ENCODE measurements at places on chromosomes 16 and 17.

DNA sequence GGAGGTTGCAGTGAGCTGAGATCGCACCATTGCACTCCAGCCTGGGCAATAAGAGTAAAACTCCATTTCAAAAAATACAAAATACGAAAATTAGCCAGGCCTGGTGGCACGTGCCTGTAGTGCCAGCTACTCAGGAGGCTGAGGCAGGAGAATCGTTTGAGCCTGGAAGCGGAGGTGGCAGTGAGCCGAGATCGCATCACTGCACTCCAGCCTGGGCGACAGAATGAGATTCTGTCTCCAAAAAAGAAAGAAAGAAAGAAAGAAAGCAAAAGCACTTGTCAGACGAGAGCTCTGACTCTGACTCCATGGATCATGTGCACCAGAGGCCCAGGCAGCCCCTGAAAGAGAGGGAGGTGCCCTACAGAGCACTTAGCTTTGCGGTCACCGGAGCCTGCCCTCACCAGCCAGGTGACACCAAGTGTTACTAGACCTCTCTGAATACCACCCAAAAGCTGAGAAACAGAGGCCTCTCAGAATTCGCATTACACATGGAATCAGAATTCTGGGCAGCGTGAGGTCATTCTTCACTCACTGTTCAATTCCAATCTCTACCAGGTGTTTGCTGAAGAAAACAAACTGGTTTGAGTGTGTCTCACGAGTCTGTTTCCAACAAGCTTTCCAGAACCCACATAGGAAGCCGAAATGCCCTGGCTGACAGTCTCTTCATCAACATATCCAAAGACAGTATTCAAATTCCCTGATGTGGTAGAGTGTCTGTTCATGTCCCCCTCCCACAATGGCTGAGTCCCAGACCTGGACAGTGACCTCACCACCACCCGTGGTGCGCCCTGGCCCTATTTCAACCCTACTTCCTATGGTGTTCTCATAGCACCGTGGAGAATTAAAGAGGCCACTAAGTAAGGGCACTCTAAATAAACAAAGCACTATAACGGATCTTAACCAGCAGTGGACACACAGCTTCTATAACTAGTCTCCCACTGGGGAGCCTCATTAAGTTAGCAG, 1.5 kb downstream of the FLCN start:
- no peak for DNase-seq

GRCh38 chr16:14101415-14101814, 30.3 kb downstream of the MRTFB start:
- DNase-seq, result no peak

DNA sequence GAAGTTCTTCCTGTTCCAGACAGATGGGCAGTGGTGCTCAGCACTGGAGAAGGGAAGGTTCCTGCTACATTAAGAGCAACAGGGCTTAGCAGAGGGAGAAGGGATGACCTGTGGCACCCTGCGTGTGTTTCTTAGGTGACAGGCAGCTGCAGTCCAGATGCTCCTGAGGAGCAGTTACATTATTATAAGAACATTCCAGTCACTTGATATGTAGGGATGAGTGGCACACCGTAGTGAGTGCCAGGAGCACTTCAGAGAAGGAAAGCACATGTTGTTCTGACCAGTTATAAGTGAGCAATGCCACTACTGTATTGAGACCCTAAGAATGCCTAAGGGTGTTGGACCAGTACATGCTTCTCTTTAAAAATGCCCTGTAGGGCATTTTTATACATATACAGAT, 39.9 kb upstream of the MRC2 start:
- no peak for DNase-seq

DNA sequence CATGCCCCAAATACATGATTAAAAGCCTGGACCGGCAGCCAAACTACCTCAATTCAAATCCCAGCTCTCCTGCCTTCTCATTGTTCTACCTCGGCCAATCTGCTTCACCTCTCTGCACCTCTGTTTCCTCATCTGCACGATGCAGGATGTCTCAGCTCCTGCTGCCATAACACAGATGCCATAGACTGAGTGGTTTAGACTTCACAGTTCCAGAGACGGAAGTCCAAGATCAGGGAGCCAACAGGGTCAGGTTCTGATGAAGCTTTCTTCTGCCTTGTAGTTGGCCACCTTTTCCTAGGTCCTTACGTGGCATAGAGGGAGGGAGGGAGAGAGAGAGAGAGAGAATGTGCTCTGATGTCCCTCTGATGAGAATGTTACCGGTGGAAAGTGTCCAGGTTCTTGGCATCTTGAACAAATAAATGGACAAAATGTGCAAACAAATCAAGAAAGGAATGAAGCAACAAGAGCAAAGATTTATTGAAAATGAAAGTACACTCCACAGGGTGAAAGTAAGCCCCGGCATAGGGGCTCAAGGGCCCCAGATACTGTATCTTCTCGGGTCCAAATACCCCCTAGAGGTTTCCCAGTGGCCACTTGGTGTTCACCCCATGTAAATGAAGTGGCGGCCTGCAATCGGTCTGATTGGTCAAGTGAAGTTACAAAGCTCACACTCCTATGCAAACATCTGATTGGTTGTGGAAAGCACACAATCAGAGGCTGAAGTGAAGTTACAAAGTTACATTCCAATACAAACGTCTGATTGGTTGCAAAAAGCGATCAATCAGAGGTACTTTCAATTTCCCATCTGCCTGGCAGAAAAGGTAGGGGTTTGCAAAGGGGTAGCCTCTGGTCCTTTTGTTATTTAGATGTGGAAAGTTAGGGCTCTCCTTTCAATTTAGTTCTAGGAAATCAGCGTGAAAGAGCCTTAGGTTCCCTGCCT, 43.3 kb upstream of the ZCCHC14 start:
- DNase-seq, result no peak

GRCh38 chr17:47188271-47188875, 722 bp downstream of the CDC27 start:
- no peak for DNase-seq

DNA sequence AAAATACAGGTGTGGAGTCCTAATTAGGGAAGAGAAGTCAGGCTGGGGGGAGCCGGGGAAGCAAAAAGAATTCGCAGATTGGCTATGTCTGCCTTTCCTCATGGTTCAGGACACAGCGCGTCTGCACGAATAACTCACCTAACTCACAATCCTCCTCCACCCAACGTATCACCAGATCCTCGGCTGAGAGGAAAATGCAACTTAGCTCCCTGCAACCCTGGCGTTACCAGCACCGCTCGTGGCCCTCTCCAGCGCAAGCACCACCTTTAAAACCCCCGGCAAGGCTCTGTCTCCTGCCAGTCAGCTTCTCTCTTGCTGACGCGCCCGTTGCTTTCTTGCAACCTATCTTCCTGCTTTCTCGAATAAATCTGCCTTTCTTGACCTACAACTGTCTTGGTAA, 49.8 kb upstream of the METRNL start:
- DNase-seq, result peak; percentile 41

DNA sequence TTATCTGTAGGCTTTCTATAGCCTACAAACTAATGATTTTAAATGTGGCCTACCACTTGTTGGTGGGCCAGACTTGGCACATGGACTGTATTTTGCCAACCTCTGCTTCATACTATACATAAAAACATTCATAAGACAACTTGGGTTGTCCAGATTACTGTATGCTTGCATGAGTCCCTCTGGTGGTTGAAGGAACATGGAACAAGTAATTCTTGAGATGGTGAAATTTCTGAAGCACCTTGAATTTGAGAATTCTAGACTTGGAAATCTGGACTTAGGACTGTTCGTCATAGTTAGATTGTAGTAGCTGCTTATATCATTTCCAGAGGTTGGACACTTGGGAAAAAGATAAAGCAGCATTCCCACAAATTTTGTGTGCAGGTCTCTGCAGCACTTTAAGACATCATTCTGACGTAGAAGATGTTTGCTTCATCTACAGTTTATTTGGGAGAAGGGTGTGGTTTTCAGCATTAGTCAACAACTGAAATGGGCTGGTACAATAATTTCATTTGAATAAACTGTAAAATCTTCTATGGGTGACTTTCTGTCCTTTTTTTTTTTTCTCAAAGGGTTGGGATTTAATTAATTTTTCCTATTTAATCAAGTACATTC, 31.2 kb downstream of the NFATC3 start:
- no peak for DNase-seq

DNA sequence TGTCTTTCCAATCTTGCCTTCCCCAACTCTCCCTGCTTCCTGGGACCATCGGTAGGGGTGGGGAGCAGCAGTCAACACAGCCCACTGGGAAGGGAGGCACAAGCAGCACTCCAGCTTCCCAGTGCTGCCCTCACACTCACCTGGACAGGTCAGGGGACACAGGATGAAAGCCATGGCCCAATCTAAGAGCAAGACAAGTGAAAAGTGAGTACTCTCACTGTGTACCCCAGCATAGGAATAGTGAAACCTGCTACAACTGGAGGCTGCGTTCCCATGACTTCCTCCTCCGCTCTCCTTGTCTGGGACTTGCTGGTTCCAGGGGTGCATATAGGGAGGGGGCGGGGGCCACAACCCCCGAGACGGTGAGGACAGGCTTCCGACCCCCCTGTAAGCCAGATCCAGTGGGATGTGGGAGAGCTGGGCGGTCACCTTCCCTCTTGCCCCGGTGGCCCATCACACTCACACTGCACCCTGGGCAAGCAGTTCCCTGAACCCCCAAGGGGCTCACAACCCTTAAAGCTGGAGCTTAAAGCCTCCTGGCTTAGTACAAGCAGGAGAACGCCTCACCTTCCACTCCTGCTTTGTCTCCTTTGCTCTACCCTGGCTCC, 29.5 kb upstream of the SLC25A19 start:
- no peak for DNase-seq

- DNase-seq, result no peak
These were observed 79.3 kb upstream of the CNTNAP4 start for GRCh38 chr16:76197900-76198299.

GRCh38 chr17:78506454-78507309, 70.5 kb downstream of the DNAH17 start:
- DNase-seq, result no peak

- DNase-seq, result peak; percentile 75
These were observed 94.2 kb downstream of the NTN1 start for GRCh38 chr17:9115214-9116191.

DNA sequence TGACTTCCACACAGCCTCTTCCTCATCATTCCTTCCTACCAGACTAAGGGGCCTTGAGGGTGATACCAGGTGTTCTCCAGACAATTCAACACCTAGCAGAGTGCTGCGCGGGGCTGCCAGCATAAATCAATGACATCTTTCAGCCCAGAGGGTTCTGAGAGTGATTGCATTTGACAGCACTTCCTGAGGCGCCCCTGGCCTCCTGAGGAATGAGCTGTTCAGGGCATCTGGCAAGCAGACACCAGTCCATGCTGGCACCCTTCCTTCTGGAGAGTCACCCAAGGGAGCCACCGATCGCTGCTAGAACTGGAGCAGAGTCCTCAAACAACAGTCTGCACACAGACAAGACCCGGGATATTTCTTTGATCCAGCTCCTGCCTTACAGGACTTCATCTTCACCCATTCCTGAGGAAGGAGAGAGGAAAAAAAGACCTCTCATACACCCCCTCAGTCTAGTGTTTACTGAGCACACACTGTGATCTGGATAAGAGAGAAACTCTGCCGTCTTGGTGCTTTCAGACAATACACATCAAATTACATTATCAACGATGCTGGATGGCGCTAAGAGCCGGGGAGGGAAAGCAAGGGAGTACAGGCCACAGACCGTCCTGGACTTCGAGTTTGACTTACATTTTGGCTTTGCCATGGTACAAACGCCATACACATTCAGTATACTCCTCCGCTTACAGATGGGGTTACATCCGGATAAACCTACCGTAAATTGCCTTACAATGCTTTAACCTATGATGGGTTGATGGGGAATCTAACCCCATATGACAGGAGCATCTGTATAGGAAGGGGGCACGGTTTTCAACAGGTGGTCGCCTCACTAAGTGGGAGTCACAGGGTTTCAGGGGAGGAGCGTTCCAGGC, 23.0 kb downstream of the NPTX1 start:
- no peak for DNase-seq

- DNase-seq, result no peak
These were observed 14.6 kb downstream of the GSE1 start for GRCh38 chr16:85627526-85628264.

GRCh38 chr16:78310990-78311561, 211.6 kb downstream of the WWOX start:
- no peak for DNase-seq

DNA sequence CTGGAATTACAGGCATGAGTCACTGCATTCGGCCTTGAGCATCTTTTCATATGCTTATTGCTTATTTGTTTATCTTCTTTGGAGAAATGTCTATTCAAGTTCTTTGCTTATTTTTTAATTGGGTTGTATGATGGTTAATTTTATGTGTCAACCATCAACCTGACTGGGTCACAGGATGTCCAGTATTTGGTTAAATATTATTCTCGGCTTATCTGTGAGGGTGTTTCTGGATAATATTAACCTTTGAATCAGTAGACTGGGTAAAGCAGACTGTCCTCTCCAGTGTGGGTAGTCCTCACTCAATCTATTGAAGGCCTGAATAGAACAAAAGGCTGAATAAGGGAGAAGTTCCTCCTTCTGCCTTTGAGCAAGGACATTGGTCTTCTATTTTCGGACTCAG, 142.0 kb downstream of the SSH2 start:
- DNase-seq, result no peak

GRCh38 chr17:78995761-78996451, 13.7 kb downstream of the CANT1 start:
- DNase-seq, result no peak

DNA sequence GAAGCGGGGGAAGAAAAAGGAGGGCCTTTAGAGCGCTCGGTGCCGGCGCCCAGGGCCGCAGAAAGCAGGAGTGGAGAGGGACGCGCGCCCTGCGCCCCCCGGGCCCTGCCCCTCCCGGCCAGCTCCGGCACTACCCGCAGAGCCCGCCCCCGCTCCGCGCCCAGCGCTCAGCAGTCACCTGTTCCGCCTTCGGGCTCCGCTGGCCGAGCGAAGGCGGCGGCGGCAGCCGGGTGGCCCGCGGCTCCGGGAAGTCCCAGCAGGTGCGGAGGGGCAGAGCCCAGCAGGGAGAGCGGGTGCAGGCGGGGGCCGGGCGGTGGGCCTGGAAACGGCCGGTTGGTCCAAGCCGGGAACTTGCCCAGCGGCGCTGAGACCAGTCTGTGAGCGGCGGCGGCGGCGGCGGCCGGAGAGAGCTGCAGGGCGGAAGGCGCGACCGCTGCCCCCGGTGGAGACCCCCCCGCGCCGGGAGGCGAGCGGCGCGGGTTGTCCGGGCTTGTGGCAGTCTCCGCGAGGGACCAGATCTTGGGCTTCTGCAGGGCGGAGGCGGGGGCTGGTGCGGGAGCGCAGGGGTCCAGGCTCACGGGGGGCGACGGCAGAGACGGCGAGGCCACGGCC, 2.2 kb downstream of the IRX3 start:
- DNase-seq, result peak; percentile 54

DNA sequence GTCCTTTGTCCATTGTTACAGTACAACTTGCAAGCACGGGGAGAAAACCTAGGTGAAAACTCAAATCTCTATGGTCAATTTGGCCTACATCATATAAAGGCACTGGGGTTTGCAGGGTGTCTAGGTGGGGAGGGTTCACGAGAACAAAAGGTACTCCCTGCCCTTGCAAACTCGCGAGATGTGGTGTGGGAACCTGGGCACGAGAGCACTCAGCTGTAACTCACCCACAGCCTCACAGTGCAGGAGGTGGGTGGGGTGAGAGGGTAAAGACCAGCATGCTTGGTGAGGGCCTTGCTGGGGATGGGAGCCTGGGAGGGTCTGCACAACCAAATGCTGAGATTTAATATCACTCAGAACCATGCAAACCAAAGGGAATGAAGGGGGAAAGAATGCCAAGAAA, 18.4 kb upstream of the ZNF594 start:
- DNase-seq, result no peak

GRCh38 chr17:82031885-82032627, 578 bp downstream of the RAC3 start:
- peak; percentile 75 for DNase-seq
